ENCODE measurements at places on chromosomes 2 and 18. TPM values are rescaled to one million over a fixed set of nuclear protein-coding genes. Genes with fewer than 3 reads are reported as not detected.

- no peak for DNase-seq
These were observed 26.4 kb downstream of the EMX1 start for GRCh38 chr2:72943540-72944395.

- no peak for DNase-seq
These were observed 316.3 kb upstream of the KCNJ3 start for GRCh38 chr2:154381931-154382794.

GRCh38 chr2:129936334-129936934 lies 43.0 kb upstream of the RAB6C start:
- peak; percentile 26 for DNase-seq

Gene SRD5A2
- total RNA-seq = not detected

Gene FIGN
- 0.05 TPM for total RNA-seq
